ENCODE measurements at places on chromosomes 3 and 15.

- no peak for DNase-seq
Observed at GRCh38 chr15:62250186-62250585, 85.1 kb upstream of the C2CD4B start.

- no peak for DNase-seq
Observed at GRCh38 chr15:99117563-99118257, 12.8 kb downstream of the SYNM start.

DNA sequence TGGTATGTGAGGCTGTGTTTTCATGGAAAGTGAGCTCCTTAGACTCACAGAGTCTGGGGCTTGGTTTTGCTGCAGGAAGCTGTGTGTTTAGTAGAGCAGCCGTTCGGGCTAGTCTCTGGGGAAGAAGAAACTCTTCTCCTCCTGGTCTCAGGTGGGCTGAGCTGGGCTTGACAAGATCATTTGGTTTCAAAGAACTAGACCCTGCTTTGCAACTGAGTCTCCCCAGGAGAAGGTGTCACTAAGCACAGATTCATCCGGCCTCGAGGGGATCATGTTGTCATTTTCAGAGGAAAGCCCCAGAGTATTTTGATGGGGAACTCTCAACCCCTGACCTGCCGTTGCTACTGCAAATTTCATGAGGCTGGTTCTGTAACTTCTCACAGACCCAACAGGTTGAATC, 188.5 kb downstream of the FAM43A start:
- no peak for DNase-seq

GRCh38 chr3:174858353-174858752, 781 bp upstream of the NAALADL2 start:
- DNase-seq: no peak

GRCh38 chr3:71951361-71951760, 166.4 kb upstream of the PROK2 start:
- no peak for DNase-seq

All from GM12891 (cell line).